ENCODE measurements at places on chromosomes 7 and 10.

DNA sequence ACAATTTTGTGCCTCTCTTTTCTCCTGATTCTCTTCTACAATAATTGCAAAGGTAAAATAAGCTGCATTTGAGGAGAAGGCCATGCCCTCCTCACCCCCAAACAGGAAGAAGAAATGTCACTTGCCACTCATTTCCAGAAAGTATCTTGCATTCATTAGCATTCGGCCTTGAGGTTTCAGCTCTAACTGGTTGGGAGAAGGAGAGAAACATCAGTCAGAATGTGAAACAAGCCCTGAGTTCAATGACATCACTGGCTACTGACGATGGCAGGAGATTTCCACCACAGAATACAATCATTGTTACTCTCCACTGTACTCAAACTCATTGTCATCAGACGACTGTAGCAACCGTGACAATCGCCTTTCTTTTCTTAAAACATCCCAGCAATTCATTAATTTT lies 72.8 kb downstream of the PRKCQ start:
- DNase-seq, result no peak

GRCh38 chr7:17099083-17099973 lies 199.1 kb upstream of the AHR start:
- DNase-seq, result no peak

DNA sequence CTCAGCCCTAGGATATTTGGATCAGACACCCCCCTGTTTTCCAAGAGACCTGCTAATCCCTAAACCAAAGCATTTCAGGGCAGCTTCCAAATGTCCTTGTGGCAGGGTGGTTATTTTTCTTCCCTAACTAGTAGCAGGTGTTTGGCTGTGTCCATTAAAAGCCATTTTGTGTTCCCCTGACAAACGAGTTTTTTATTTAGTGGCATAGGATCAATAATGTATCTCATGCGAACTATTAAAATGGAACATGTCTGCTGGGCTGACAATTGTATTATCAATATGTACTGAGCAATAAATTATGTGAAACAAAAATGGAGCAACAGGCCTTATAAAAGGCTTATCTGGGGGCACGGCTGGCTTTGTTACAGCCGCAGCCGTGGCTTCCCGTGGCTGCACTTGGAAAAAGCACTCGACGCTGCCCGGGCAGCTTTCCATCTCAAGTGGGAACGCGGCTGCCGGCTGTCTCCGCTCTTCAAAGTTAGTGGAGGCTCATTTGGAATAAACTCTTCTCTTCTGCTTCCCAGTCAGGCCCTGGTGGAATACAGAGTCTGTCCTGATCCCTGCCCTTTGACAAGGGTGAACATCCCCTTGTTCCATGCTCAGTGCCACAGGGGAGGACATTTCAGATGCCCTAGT lies 554.3 kb downstream of the TYW1 start:
- no peak for DNase-seq

GRCh38 chr10:4519658-4520402 lies 306.2 kb upstream of the AKR1E2 start:
- DNase-seq, result no peak

DNA sequence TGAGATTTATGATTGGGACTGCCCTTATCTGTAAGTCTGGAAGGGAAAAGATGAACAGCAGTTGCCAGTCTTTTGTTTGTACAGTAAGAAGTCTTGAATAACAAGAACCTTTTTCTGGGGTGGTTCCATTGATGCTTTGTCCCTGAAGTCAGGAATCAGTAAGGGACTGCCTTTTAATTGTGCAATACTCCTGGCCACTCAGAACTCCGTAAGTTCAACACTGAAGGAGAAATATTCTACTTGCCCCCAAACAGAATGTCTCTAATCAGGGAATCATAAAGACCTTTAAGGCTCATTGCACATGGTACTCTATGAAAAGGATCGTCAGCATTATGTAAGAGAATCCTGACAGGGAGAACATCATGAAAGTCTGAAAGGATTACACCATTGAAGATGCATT lies 361.4 kb downstream of the EXOC4 start:
- no peak for DNase-seq

- no peak for DNase-seq
These were observed 95.7 kb downstream of the TCERG1L start for GRCh38 chr10:131215776-131216175.

GRCh38 chr10:74738542-74738941 lies 87.9 kb upstream of the KAT6B start:
- DNase-seq, result no peak

DNA sequence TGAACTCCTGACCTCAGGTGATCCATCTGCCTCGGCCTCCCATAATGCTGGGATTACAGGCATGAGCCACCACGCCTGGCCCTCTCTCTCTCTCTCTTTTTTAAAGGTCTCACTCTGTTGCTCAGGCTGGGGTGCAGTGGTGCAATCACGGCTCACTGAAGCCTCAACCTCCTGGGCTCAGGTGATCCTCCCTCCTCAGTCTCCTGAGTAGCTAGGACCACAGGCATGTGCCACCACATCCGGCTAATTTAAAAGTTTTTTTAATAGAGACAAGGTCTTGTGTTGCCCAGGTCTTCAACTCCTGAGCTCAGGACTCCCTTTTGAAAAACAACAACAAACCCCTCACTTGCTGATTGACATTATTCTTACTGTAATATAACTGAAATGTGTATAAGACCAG lies 11.6 kb downstream of the PALD1 start:
- DNase-seq, result no peak

DNA sequence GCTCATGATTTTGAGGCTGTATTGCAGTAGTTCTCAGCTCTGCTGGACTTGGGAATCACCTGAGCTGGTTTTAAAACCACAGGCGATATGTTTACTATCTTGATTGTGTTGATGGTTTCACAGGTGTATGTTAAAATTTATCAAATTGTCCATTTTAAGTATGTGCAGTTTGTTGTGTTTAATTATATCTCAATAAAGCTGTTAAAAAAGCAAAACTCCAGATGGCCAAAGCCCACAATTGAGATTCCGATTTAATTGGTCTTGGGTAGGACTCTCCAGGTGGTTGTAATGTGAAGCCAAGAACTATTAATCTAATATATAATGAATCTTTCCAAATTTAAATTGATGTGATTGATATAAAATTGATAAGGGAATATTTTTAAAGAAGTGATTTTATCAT lies 48.6 kb downstream of the NRCAM start:
- DNase-seq, result no peak

- no peak for DNase-seq
These were observed 152.6 kb upstream of the FZD8 start for GRCh38 chr10:35794703-35795102.

GRCh38 chr10:100248820-100249219 lies 18.6 kb downstream of the CWF19L1 start:
- no peak for DNase-seq

DNA sequence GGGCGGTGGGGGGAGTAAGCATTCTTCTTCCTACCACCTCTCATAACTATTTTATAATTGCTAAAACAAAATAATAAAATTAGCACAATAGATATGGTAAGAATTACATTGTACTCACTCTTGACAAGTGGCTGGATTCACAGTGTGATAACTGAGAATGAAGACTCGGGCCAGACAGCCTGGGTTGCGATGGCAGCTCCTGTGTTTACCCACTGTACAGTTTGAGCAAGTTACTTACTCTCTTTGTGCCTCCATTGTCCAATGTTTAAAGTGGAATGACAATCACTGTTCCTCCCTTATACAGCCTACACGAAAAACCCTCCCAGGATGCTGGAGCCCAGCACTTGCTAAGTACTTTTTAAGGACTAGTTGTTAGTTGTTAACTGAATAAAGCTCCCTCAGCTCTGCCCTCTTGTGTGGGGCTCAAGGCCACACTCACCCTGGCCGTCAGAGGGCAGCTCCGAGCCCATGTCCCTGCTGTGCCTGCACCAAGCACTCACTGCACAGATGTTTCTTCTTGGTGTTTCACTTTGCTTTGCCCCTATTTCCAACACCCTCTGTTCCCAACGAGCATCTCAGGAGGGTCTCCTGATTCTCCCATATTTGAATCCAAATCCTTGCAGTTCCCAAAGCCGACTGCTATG lies 56.4 kb upstream of the NPS start:
- DNase-seq, result no peak

GRCh38 chr10:103854265-103854685 lies 1.1 kb downstream of the SH3PXD2A start:
- no peak for DNase-seq

GRCh38 chr10:75253281-75254220 lies 17.8 kb upstream of the COMTD1 start:
- DNase-seq, result no peak

DNA sequence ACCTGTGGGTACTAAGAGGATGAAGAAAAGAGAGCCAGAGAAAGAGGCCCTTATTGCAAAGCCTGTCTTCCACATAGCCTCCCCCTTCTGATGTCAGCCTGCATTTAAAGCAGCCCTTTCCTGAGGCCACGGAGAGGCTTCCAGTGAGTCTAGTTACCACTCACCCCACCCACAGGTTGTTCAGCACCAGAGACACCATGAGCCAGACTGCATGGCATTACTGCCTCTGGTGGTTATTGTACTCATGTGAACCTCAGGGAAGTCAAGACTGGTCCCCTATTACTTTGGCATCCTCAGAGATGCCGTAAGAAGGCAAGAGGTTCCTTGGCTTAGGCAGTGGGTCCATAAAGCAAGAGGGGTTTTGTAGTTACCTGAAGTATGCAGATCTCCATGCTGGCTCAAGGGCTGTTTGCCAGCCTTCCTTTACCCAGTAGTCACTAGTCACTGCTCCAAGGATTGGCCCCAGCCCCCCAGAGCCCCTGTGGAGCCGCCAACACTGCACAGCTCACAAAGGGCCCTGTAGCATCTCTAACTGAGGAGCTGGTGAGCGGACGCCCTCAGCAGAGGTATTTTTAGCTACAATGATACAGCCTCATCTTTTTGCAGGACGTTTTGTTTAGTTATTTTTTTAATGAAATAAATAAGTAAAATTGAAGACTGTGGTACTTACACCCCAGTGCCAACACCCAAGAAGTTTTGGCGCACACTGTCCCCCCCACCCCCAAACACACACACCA lies 20.7 kb downstream of the LRRC4 start:
- DNase-seq, result no peak

DNA sequence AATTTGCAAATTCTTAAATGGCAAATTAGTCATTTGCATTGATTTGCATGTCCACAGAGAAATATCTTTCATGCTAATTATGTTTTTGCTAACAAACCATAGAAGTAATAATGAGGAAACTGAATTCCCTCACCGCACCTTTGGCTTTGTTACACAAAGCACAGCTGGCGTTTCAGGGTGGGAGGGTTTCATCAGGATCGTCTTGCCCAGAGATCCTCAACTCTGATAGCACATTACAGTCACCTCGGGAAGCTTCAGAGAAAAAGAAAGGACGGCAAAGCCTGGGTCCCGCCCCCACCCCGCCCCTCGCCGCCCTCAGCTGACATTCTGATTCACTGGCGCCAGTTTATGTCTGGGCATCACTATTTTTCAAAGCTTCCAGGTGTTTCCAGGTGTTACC lies 119.4 kb downstream of the PTPRN2 start:
- DNase-seq, result no peak

DNA sequence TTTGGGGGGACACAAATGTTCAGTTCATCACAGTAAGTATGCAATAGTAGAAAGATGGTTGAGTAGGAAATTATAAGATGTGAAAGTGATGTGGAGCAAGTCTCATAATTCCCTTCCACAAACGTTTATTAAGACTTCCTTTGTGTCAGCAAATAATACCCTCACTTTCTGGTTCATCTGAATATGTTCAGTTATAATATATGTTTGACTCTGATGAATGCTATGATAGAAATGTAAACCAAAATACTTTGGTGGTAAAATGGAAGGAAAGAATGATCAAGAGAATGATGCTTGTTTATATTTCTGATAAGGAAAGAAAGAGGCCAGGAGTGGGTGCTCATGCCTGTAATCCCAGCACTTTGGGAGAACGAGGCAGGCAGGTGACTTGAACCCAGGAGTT lies 111.7 kb upstream of the PLXDC2 start:
- DNase-seq, result no peak

GRCh38 chr10:19325581-19325980 lies 277.0 kb downstream of the MALRD1 start:
- no peak for DNase-seq

- DNase-seq, result no peak
These were observed 171.8 kb upstream of the CDK1 start for GRCh38 chr10:60606343-60607080.

- no peak for DNase-seq
These were observed 9.9 kb upstream of the DNAAF5 start for GRCh38 chr7:716636-717035.

DNA sequence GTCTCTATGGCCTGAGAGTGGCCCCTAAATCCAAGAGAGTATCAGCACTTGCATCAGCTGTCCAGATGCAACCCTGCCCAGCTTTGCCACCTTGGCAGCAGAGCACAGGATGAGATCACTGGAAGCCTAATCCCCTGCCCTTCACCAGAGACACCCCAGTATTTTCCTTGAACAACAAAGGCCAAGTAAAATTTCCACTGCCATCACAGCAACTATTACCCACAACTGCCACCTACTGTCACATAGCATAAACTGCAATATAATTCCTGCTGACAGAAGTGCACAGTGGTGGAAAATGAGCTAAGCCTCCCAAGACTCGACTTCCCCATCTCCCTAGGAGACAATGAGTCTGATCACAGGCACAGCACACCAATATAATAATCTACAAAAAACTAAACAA lies 462.8 kb upstream of the ZWINT start:
- DNase-seq, result no peak

Data from bone marrow (tissue), 2 donors.